ENCODE measurements at places on chromosomes 13 and 19.

DNA sequence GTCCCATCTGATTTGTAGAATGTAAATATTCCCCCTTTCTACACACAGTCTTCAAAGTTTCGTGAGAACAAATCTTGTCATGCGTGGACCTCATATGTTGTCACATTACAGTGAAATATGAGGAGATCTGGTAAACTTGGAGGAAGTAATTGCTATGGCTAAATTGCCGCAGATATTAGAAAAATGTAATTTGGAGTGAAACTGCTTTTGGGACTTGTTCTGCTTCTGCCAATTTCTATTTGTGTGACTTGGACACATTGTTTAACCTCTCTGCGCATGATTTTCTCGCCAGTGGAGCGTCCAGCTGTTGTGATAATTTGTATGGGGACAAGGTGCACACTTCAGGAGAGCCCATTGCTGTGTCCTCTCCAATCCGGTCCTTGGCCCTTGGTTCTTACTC lies 693.1 kb upstream of the SLC10A2 start:
- no peak for DNase-seq

- no peak for DNase-seq
Measured at GRCh38 chr13:28489524-28489931, 5.4 kb downstream of the FLT1 start.

- DNase-seq, result no peak
Measured at GRCh38 chr13:100657881-100658315, 16.7 kb downstream of the TMTC4 start.

DNA sequence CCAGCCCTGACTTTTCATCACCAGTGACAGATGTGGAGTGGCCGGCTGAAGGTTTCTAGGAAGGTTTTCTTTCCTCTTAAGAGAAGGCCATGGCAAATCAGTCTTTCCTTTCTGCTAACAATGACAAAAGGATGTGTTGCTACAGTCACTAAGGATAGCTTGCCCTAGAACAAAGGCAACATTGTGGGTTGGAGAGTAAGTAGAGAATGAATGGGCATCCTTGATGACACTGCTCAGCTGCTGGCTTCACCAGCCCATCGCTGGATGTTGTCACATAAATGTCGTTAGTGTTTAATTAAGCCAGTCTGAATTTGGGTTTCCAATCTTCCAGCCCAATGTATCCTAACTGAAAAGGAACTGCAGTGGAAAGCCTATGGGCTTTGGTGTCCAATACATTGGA lies 168.4 kb downstream of the ZIC5 start:
- no peak for DNase-seq

DNA sequence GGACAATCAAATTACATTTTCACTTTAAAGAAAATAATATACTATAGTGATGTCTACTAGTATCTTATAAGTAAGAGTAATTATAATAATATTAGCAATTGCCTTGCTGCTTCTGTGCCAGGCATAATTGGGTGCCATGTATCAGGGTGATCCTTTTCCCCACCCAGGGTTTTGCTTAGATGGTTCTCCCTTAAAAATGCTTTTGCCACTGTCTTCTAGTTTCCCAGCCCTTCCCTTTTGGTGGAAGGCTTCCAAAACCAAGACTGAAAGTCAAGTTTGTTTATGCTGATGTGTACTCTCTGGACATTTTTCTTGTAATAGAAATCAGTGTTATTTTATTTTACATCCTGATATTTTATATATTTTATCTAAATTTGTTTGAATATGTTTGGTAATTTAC lies 77.8 kb downstream of the ITGBL1 start:
- DNase-seq, result no peak

DNA sequence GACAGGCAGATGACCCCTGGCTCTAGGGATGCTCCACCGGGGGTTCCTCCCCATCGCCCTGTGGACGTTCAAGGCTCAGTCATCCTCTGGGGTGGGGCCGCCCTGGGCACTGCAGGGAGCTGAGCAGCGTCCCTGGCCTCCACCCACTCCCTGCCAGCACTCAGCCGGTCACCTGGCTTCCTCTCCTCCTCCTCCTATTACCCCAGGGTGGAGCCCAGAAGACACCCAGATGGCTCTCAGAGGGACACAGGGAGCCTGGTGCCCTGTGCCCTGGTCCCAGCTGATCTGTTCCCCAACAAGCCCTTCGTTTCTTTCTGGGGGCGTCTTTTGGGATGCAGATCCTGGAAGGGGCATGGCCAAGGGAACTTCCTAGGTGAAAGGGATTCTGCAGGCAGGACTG lies 3.7 kb upstream of the MKNK2 start:
- DNase-seq, result no peak

All from HuH-7 (cell line).